A172 (cell line): ENCODE measurements at places on chromosomes 6 and 20. TPM values are rescaled to one million over a fixed set of nuclear protein-coding genes. Genes with fewer than 3 reads are reported as not detected.

- no peak for DNase-seq
Observed at GRCh38 chr6:90729057-90729456, 142.2 kb upstream of the MAP3K7 start.

DNA sequence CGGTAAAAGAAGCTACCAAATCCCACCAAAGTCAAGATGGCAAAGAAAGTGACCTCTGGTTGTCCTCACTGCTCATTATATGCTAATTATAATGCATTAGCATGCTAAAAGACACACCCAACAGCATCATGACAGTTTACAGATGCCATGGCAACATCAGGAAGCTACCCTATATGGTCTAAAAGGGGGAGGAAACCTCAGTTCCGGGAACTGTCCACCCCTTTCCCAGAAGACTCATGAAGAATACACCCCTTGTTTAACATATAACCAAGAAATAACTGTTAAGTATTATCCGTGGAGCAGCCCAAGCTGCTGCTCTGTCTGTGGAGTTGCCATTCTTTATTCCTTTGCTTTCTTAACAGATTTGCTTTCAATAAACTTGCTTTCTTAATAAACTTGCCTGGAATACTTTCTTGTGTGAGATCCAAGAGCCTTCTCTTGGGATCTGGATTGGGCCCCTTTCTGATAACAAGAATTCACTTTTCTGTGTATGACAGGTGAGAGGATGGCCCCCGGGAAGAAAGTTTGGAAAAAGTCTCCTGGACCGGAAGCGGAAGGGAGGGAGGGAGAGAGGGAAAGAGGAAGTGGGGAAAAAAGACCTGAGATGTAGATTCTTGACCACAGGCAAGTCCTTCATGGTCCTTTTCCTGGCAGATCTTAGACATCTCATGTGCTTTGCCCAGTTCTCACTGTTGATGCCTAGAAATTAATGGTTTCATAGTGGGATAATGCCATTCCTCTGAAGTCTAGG, 146.7 kb upstream of the ID4 start:
- DNase-seq, result no peak

GRCh38 chr6:70353448-70353847, 50.6 kb upstream of the COL9A1 start:
- no peak for DNase-seq

- DNase-seq, result no peak
Observed at GRCh38 chr6:73145690-73146089, 79.6 kb downstream of the KHDC1L start.

GRCh38 chr6:95423331-95423730, 154.0 kb upstream of the MANEA start:
- DNase-seq, result no peak

DNA sequence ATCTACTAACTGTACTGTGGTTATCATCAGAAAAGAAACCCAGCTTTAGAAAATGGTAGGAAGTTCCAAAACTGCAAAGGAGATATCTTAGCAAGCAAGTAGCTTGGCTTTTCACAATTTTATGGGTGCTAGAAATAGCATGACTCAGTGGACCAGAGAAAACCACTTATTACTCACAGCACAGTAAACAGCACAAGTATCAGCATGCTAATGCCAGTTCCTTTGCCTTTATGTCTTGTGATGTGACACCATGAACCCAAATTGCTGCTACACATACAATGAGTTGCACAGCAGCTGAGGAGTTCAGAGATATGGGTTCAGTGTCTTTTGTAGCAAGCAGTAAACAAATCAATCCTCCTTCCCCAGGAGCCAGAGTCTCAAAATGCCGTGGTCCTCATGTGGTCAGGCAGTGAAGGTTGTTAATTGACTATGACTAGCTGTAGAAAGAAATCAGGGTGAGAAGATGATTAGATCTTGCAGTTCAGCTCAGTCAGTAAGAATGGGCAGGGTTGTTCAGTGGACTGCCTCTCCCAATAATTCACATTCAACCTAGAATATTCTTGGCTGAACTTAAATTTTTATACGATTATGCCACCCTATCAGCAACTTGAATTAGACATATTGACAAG, 73.3 kb downstream of the OPRM1 start:
- DNase-seq, result peak; percentile 53

DNA sequence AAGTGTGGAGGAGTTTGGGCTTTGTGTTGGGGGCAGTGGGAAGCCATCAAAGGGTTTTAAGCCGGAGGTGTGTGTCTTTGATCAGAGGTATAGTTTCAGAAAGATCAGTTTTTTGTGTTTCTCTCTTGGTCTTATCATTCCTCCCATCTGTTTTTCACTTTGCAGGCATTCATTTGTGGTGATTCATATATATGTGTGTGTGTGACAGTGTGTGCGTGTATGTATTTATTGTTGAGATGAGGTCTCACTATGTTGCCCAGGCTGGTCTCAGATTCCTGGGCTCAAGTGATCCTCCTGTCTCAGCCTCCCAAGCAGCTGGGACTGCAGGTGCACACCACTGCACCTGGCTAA, 11.1 kb upstream of the SERINC3 start:
- DNase-seq, result peak; percentile 36

Gene IL20RA
- not detected in 2 replicates for total RNA-seq
